Activated CD4-positive, alpha-beta T cell treated with anti-CD3 and anti-CD28 coated beads for 4 hours (primary cell): ENCODE measurements at places on chromosomes 12 and 14.

DNA sequence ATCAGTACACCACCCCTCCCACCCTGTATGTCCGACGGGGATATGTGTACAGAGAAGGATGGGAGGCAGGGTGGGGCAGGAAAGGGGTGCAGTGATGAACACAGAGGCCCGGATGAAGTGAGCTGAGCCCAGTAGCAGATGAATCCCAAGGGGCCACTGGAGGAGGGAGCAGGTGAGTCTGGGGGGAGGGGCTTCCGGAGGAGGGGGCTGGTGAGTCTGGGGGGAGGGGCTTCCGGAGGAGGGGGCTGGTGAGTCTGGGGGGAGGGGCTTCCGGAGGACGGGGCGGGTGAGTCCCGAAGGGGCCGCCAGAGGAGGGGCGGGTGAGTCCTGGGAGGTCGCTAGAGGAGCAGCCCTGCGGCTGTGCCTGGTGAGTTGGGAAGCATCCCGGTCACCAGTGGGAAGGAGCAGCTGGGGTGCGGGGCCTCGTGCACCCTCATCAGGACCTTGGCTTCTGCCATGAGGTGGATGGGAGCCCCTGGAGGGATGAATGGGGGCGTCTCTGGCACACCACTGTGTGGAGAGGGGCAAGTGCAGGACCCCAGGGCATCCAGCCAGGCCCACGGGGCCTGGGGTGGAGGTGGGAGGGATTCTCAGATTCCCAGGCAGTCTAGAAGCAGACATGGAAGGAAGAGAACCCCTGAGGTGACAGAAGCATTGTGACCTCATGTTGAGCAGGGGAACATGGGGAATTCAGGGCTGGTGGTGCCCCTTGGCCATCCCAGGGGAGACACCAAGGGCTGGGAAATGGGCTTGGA is 14.0 kb downstream of the BEGAIN start:
- no peak for DNase-seq

DNA sequence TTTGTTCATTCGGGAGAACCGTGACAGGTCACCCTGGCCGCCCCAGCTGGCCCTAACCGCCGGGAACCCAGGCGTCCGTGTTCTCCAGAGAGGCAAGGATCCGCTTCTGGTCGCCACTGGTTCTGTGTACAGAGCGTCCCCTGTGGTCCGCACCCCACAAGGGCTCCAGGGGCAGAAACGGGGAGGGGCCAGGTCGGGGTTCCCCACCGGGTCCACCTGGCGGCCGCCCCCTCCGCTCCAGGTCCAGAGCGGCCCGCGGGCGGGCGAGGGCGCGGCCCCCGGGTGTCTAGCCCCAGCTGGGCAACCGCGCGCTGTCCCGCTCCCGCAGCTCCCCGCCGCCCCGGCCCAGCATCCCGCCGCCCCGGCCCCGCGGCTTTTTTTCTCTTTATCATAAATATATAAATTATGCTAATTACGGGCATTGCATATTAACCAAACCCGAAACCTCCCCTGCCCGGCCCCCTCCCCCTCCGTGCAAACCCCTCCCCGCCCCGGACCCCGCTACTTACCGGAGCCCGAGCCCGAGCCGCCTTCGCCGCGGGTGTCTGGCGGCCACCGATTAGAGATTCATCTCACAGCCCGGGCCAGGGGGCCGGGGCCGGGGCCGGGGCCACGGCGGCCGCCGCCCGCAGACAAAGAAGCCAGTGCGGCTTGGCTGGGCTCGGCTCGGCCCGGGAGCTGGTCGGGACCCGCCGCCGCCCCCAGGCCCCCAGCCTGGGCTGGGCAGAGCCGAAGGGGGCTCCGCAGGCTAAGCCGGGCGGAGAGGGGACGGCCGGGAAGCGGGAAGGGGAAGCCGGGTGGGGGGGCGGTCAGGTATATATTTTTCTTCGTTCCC is 512 bp downstream of the POU6F1 start:
- DNase-seq = peak; percentile 31

DNA sequence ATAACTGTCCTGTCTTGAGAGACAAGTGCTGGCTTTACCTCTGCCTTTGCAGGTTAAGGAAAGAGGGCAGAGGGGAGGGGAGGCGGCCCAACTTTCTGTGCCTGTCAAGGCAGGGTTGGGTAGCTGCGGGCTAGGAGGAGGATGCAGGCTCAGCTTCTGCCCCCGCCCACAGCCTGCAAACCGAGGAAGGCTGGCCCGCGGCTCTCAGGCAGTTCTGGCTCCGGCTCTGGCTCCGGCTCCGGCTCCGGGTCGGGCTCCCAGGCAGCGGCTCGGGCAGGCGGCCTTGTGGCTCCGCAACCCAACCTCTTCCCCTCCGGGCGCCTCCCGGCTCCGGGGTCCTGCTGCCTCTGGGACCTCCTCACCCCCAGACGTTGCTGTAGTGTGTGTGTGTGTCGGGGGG is 92.9 kb downstream of the TMEM30B start:
- no peak for DNase-seq

GRCh38 chr12:54592316-54592715 is 3.9 kb upstream of the PPP1R1A start:
- DNase-seq = no peak

- DNase-seq = no peak
Observed at GRCh38 chr14:64035143-64035542, 182.3 kb downstream of the SYNE2 start.

DNA sequence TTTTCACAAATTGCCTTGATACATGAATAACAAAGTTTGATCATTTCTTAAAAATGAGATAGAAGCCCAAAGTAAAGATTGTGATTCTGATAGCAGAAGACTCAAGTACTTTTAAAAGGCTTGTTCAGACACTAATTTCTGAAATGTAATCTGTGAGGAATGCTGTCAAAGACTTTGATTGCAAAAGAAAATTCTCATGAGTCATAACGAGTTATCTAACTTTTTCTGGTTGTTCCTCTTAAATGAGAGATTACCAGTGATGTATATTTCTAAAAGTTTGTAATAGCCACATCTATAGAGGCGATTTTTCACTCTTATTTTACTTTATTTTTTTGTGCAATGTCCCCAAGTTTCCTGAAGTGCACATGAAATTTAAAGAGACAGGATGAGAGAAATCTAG is 7.0 kb downstream of the PYGL start:
- no peak for DNase-seq

DNA sequence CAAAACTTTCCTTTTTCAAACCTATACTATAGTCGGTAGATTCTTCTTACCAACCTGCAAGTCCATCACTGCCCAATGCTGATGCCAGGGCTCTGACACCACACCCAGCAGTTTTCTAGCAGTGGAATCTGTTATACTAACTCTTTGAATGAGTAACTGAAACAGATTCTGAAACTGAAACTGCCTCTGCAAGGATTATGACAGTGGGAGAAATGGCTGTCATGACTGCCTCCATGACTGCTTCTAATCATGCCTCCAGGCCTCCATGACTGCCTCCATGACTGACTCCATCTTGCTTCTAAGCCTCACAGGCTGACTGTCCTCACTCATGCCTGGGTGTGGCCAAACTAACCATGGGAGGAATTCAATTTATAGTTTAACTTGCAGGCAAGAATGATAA is 29.4 kb upstream of the OXA1L start:
- no peak for DNase-seq

DNA sequence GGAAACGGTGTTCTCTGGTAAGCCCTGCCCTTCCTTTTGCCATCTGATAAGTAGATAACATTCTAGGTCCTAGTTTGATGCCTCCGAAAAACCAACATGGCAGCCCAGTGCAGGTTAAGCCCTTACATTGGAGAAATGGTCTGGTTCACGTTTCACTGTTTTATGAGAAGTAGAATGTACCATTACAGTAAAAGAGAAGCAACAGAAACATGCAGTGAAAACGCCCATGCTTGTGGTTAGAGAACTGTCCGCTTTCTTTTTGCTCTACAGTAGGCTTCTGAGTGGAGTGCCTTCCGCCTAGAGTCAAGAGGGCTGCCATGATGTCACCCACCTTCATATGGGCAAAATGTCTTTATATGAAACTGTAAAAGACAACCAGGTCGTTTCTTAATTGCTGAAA is 190.4 kb upstream of the BCL2L14 start:
- no peak for DNase-seq

GRCh38 chr12:122917507-122918121 is 21.7 kb upstream of the VPS37B start:
- DNase-seq = no peak

GRCh38 chr12:125861299-125862281 is 796.4 kb downstream of the AACS start:
- DNase-seq = no peak

- peak; percentile 91 for DNase-seq
Observed at GRCh38 chr12:132904718-132905328, 17.4 kb upstream of the CHFR start.

DNA sequence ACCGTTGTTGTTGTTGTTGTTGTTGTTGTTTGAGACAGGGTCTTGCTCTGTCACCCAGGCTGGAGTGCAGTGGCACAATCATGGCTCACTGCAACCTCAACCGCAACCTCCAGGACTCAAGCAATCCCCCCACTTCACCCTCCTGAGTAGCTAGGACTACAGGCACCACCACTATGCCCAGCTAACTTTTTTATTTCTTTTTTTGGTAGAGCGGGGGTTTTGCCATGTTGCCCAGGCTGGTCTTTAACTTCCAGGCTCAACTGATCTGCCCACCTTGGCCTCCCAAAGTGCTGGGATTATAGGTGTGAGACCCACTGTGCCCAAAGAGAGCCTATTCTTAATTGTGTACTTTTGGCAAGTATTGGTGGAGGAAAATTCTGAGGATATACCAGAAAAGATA is 25.7 kb downstream of the MOK start:
- DNase-seq = no peak

DNA sequence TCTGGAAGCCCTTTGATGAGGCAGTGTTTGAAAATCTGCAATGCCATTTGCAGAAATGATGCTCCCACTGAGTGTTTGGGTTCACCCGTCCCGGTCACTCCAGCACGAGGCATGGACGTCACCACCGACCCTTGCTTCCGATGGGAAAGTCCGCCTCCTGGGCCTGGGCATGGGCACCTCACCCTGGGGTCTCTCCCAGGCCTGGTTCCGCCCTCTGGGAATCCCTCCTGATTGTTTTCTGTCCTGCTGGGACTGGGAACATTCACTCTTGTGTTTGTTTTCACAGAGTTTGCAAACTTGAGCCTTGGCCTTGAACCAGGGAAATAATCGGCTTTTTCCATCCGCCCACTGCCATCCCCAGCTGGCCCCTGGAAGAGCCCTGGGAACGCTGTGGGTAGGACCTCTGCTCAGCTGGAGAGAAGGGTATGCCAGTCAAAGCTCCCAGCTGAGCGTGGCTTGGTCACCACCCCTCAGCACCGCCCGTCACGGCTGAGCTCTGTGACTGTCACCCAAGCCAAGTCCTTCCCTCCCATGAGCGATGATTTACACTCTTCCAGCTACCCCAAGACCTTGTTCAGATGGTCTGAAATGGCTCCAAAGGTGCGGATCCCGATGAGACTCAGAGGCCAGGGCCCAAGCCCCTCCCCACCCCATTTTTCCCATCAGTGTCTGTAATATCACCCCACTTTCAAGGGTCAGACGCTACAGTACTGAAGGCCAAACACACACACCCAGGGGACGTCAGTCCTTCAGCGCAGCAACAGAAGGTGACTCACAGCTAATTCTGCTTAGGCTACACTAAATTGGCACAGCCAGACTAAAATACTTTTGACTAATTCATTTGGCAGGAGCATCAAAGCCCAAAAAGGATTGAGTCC is 34.1 kb upstream of the FZD10 start:
- DNase-seq = no peak

DNA sequence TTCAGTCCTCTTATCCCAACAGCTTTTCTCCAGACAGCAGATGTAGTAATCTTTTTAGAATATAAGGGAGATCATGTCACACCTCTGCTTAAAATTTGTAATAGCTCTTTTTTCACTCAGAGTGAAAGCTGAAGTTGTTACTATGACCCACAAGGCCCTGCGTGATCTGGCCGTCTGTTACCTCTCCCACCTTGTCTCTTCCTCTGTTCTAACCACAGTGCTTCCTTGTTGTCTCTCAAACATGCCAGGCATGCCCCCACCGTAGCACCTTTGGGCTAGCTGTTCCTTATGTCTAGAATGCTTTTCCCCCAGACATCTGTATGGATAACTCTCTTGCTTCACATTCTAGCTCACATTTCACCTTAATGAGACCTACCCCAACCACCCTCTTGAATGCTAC is 6.5 kb downstream of the NECAP1 start:
- peak; percentile 19 for DNase-seq

GRCh38 chr14:63875311-63875710 is 22.5 kb downstream of the SYNE2 start:
- DNase-seq = no peak

DNA sequence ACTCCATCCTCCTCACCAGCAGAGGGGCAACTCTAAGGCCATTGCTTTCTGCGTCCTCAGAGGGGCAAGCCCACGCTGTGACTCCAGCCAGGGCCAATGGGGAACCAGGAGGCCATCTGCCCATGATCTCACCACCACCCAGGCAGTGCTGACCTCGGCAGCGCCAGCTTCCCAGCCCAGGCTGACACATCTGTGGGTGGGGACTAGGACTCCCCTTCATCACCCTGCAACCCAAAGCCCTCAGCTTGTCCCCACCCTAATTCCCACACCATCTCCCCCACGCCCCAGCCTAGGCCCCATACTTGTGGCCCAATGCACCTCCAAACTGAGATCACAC is 58.6 kb downstream of the VWF start:
- no peak for DNase-seq

DNA sequence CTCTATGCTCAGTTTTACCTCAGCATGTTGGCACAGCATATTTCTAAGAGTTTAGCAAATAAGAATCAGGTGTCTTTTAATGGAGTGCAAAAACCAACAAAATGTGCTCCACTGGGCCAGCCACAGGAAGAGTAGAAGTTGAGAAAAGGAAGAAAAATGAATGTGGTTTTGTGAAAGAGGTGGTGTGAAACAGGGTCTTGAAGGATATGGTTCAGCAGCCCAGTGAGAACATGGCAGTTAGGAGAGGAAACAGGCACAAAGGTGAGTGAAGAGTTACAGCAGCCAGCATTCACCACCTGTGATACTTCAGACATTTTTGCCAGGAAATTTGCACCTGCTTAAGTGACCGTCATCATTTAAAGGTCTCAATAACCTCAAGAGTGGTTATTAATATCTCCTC is 2.4 kb downstream of the STAB2 start:
- DNase-seq = no peak

- DNase-seq = no peak
Observed at GRCh38 chr12:24778486-24779304, 170.2 kb downstream of the BCAT1 start.

DNA sequence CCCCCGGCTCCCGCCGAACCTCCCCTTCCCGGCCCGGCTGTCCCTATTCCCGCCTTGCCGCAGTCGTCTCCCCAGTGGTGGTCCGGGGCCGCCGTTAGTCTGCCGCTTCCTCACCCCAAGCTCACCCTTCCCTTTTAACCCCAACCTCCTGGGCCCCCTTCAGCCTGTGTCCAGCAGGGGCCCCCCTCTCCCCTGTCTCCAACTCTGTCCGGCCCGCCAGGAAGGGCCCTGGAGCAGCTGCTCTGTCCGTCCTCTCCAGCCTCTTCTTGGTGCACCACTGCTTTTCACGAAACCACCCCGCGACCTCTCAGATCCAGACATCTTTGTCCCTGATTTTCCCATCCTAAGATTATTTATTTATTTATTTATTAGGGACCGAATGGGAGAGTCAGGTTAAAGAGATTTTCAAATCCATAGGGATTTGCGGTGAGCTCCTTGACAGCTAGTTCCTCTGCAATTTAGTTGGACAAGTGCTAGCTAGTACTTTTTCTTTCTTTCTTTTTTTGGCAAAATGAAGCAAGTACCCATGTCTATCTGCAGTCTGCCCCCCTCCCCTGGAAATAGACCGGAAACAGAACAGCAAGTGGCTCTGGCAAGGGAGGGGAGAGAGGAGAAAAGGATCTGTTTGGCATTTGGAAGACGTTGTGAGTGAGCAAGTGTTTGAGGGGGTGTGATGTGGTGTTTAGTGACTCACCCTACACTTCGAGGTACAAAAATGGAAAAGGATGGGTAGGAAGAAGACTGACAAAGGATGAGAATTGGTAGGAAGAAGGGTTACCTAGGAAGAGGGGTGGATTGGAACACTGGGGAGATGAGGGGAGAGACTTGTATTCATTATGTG is 632 bp downstream of the UBR7 start:
- DNase-seq = no peak
